ENCODE measurements at places on chromosomes 7 and 10.
A peak's percentile ranks its signal among the peaks of the same experiment; 100 is the strongest.

- DNase-seq = peak; percentile 43
These were observed 32.6 kb downstream of the CFAP43 start for GRCh38 chr10:104199567-104199966.

DNA sequence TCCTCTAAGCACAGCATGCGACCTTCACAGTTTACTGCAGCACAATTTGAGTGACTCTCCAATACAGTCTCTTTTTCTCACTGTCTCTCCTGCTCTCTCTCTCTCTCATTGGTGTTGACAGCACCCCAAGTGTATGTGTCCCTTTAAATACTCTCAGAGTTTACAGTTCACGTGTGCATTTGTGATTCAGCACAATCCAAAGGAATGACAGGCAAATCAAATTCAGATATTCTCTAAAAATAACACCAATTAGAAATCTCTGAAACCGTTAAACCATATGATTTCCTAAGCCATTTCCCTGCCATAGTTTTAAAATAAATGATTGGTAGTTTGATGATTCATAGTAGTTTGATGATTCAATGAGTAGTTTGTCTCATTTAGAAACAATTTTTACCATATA, 104.0 kb upstream of the GAD2 start:
- no peak for DNase-seq

DNA sequence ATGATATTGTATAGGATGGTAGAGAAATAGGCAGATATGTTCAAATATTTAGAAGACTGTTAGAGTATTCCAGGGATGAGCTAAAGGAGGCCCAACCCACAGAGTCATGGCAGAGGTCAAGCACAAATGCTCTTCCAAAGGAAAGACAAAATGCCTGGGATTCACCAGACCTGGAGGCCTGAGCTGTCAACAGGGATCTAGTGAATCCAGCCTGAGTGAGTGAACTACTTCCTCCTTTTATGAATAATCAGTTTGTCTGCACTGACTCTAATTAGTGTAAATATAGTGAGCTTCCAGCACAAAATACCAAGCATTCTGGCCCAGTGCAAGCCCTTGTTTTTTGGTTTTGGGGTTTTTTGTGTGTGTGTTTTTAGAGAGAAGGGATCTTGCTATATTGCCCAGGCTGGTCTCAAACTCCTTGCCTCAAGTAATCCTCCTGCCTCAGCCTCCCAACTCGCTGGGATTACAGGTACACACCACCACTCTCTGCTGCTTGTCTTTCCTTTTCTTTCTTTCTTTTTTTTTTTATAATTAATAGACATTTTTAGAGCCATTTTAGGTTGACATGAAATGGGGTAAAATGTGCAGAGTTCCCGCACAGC, 244.4 kb downstream of the SKIDA1 start:
- DNase-seq = no peak

GRCh38 chr10:97171001-97171400, 14.8 kb downstream of the SLIT1 start:
- no peak for DNase-seq

DNA sequence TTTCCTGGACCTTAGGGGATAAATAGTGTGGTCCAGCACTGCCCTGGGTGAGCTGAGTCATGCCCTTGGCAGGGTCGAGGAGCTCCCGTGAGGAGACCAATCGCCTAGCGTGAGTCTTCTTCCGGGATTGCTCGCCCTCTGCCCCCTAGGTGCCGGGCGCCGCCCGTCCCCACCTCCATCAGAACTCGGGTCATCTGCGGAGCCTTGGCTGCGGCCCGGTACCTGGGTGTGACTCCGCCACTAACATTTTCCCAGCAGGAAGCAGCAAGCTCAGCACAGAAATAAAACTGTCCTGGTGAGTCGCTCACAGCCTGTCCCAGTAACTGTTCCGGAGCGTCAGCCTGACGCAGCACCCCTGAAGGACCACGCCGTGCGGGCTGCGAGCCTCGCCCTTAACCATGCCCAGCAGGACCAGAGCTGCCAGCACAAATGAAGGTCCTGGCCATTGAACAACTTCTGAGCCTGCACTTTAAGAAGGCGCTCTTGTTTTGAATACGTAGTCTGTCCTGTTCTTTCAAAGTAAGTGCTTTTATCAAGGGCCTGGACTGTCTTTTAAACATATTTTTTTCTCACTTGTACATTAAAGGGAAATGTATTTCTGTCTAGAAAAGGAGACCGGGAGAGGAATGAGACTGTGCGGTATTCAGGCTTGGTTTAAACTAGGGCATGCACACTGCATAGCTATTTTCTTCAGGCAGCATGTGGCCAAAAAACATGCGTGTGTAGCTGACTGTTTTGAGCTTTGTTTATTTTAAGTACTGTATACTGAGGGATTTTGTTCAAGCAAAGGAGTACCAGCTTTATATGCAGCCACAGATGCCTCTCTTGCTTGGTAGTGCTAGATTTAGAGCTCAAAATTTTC, 136.7 kb downstream of the HECW1 start:
- DNase-seq = no peak

DNA sequence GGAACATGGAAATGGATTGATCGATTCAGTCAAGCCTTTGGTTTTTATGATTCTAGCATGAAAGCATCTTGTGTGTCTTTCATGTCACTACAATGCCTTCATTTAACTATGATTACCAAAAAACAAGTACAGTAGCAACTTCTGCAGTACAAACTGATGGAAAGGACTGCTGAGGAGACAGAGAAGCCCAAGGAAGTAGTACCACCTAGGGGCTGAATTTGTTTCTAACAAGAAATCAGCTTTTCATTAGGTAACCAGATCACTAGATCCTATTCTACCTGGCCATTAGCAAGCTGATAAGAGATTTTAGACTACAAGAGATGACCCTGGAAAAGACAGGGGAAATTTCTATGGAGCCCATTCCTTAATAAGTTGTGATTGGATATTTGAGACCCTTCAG, 3.2 kb upstream of the IFIT1 start:
- DNase-seq = no peak

Measured in large intestine (tissue), 12 donors.